ENCODE measurements at places on chromosomes 13 and 19. TPM values are rescaled to one million over a fixed set of nuclear protein-coding genes. Genes with fewer than 3 reads are reported as not detected.

DNA sequence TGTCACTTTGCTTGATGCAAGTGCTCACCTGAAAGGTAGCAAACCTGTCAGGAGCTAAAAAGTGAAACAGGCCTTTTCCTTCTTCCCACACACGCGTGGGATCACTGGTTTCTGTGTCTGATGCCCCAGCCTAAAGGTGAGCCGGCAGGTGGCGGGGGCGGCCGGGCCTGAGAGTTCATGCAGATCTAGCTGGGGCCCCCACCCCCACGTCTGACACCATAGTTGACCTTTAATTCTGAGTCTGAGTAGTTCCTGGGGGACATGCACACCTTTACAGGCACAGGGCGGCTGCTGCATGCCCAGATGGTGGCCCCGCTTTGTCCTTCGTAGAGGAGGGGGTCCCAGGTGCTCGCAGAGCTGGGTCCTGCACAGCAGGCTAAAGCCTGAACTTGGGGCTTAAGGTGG lies 345.3 kb downstream of the TEX29 start:
- DNase-seq: no peak

DNA sequence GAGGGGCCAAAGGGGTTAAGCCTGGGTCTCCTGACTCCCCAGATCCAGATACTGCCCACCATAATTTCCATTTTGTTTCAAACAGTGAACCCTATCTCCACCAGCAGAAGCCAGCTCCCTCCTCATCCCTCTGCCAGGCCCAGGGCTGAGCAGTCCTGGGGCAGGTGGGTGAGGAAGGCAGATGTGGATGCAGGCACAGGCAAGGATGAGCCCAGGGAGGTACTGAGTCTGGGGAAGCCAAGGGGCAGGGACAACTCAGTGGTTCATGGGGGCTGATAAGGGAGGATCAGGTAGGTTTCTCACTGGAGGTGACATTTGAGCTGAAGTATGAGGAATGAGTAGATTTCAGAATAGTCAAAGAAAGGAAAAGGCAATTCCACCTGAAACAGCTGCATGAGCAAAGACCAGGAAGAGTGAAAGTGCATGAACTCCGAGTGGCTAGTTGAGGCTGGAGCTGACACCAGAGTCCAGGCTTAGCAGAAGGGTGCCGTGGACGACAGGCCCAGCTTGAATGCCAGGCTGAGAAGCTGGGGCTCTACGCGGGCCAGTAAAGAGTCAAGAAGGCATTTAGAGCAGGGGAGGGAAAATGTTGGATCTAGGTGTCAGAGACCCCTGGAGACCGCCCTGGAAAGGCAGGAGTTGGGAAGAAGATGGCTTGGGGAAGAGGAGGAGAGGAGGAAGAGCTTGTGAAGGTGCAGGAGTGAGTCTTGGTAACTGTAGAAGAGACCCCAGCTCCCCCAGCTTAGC lies 10.3 kb downstream of the CIC start:
- no peak for DNase-seq

DNA sequence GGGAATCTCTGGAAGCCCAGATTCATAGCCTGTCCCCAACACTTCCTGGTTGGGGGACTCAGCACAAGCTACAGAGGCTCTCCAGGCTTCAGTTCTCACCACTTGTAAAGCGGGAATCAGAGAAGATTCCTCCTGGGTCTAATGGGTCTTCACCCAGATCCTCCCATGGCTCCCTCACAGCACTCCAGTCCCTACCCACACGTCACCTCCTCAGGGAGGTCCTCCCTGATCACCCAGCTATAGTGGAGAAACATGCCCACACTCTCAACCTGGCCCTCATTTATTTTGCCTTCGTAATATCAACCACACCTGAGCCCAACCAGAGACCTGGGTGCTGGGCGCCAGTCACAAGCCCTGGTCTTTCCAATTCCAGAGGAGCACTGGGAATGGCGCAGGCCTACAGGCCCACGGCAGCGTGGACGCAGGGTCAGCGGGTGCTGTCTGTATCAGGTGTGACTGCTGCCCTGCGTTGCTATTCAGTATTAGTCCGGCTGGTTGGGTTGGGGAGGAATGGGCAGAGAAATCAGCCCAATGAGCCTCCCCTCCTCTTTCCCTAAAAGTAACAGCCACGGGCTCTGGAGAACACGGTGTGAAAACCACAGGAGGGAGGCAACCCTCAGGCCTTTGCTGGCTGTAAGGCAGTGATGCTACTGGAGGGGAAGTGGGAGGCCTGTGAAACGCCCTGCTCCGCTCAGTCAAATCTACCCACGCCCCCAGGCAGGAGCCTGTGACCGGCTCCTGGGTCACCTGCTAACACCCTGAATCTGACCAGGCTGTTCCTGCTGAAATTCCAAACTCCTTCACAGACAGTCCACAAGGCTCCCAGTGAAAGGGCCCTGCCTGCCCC lies 5.2 kb downstream of the AKT2 start:
- DNase-seq: no peak

- no peak for DNase-seq
Observed at GRCh38 chr19:58385891-58386575, 1.0 kb upstream of the RPS5 start.

DNA sequence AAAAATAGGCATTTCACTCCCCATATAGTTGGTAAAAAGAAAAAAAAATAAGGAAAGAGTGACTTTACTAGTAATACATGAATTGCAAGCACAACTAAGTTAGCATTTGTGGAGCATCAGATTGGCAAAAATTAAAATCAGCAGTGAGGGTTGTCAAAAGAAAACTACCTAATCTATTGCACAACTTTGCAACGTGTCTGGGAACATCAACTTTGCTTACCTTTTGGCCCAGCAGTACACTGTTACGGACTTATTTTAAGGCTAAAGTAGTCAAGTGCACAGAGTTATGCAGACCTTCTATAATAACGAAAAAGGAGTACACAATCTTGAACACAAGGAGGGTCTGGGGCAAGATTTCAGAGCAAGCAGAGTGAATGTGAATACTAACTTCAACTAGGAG lies 102.6 kb downstream of the MIPEP start:
- no peak for DNase-seq

DNA sequence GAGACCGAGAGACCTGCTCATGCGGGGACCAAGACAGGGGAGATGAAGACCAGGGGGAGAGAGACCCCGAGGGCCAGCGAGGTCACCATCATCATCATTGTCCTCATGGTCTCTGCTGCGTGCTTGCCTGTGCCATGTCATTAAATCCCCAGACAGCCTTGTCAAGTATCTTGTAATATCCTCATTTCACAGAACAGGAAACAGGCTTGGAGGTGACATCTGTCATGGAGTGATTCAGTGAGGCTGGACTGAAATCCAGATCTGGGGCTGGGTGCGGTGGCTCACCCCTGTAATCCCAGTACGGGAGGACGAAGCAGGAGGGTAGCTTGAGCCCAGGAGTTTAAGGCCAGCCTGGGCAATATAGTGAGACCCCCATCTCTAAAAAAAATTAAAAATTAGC lies 5.9 kb upstream of the NANOS2 start:
- DNase-seq: no peak

- DNase-seq: no peak
Observed at GRCh38 chr19:48837051-48837524, 797 bp upstream of the HSD17B14 start.

GRCh38 chr19:42169486-42170413 lies 37.5 kb upstream of the POU2F2 start:
- DNase-seq: no peak

- DNase-seq: no peak
Observed at GRCh38 chr13:99331881-99332293, 24.7 kb upstream of the GPR183 start.

DNA sequence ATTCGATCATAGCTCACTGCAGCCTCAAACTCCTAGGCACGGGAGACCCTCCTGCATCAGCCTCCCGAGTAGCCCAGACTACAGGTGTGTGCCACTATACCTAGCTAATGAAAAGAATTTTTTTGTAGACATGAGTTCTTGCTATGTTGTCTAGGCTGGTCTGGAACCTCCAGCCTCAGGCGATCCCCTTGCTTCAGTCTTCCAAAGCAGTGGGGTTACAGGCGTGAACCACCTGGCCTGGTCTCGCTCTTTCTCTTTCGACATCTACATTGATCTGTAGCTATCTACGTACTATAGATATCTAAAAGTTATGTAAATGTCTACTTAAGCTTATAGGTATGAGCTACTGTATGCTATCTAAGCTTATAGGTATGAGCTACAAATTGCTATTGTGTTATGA lies 32.4 kb downstream of the NUMBL start:
- DNase-seq: no peak

DNA sequence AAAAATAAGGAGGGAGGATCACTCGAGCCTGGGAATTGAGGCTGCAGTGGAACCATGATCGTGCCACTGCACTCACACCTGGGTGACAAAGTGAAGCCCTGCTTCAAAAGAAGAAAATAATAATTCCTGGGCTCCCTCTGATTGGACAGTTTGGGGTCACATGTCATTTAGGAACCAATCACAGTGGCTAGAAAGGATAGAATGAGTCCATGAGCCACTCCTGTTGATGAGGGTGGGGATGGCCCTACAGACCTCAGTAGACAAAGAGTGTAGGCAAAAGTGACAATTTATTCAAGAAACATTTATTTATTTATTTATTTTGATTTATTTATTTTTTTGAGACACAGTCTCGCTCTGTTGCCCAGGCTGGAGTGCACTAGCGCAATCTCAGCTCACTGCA lies 26.8 kb upstream of the ADGRE5 start:
- no peak for DNase-seq

DNA sequence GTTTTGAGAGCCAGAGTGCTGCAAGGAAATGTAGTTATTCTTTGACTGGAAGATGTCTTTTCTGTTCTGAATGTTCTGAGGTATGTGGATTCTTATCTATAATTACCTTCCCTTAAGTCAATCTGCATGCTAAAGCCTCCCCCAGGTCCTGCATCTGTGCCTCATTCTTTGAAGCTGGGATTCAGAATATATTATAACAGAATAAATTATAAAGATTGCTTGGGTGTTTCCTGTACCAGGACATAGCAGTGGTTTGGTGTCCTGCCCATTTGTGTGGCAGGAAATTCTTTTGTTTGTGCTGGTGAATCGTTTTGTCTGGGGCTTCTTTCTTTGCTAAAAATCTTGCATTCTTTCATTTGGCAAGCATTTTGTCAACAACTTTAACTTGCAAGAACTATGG lies 60.2 kb downstream of the ITGBL1 start:
- no peak for DNase-seq

DNA sequence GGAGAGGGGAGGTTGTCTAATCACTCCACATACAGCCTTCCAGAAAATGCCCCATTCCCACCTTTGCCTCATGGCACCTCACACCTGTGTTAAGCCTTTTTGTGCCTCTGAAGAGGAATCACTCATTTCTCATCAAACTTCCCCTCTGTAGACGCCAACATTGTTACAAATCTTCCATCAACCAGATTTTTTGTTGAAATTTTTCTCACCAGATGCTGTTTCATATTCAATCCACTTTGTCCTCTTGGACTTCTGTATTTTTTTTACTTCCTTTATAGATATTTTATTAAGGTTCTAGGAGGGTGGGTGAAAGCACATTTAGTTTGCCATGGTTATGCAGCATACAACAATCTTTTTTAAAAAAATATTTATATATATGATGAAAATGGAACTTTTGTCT lies 74.0 kb downstream of the RUBCNL start:
- no peak for DNase-seq

DNA sequence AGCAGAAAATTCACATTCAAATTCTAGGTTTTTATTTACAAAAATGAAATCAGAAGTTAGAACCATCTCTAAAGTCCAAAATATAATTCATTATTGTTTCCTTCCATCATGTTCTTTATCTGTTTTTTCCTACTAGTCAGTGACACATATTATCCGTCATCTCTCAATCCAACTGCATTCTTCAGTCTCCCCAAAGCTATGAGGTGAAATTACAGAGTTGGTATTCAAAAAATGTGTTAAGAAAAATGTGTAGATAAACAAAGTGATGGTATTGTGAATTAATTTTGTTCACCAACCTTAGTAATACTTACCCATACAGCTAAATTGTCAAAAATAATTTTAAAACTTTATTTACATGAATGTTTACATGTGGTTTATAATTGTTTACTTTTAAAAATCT lies 448.7 kb upstream of the MIR17HG start:
- no peak for DNase-seq

DNA sequence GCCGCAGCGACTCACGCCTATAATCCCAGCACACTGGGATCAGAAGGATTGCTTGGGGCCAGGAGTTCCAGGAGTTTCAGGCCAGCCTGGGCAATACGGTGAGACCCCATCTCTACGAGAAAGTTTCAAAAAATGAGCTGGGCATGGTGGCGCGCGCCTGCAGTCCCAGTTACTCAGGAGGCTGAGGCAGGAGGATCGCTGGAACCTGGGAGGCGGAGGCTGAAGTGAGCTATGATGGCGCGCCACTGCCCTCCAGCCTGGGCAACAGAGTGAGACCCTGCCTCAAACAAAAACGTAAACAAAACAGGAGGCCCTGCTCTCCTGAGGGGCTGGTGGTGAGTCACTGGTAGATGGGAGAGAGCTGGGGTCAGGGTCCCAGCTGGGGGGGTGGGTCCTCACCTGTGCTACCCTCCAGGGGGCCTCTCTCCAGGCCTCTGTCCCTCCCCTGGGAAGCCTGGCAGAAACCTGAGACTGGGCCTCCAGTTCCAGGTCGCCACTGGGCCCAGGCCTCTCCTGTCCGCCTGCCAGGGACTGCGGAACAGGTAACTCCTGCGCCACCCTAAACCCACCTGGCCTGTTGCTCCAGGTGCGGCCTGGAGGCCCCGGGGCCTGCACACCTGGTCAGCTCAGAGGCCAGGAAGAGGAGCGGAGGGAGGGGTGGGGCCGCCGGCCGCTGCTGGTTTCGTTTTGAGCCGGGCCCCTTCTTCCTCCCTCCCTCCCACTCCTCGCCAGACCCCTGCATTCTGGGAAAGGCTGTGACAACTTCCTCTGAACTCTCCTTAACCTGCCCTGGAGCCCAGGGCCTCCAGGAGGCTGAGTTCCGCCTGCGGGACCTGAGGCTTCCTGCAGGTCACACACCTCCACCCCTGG lies 17.2 kb upstream of the ZBTB7A start:
- no peak for DNase-seq

- no peak for DNase-seq
Observed at GRCh38 chr13:98232456-98232855, 55.4 kb upstream of the RNF113B start.

RAB20 gene
- polyA plus RNA-seq: 21.0 TPM

METTL21C gene
- not detected for polyA plus RNA-seq

TUBB4A gene
- 2.6 TPM for polyA plus RNA-seq

PRODH2 gene
- 0.18 TPM for polyA plus RNA-seq

COX6B2 gene
- 0.39 TPM for polyA plus RNA-seq

CCL25 gene
- not detected for polyA plus RNA-seq

ASF1B gene
- polyA plus RNA-seq: 1.2 TPM

ETV2 gene
- 1.7 TPM for polyA plus RNA-seq

SUGT1 gene
- polyA plus RNA-seq: 27.4 TPM
